ENCODE measurements at places on chromosomes 16 and 17. TPM values are rescaled to one million over a fixed set of nuclear protein-coding genes. Genes with fewer than 3 reads are reported as not detected.
A peak's percentile ranks its signal among the peaks of the same experiment; 100 is the strongest.

The WNT9B gene
- 0.11 TPM for total RNA-seq

The MSI2 gene
- total RNA-seq = 50.0 TPM

The TBC1D16 gene
- 48.5 TPM for total RNA-seq

- peak; percentile 23 for DNase-seq
Observed at GRCh38 chr17:62064029-62064790, 868 bp downstream of the MED13 start.

The KRT33B gene
- total RNA-seq = not detected

GRCh38 chr17:79612468-79613194 lies 1.8 kb upstream of the RBFOX3 start:
- DNase-seq = peak; percentile 21

Data from lung (tissue), 17 donors.